ENCODE measurements at places on chromosomes 4 and X.

GRCh38 chrX:42220083-42220482, 296.7 kb upstream of the CASK start:
- peak; percentile 39 for DNase-seq

GRCh38 chrX:25049357-25049756, 33.6 kb upstream of the ARX start:
- no peak for DNase-seq

- no peak for DNase-seq
Observed at GRCh38 chr4:53497487-53498244, 93.6 kb downstream of the LNX1 start.

GRCh38 chr4:46442963-46443362, 53.0 kb upstream of the GABRA2 start:
- DNase-seq = no peak

DNA sequence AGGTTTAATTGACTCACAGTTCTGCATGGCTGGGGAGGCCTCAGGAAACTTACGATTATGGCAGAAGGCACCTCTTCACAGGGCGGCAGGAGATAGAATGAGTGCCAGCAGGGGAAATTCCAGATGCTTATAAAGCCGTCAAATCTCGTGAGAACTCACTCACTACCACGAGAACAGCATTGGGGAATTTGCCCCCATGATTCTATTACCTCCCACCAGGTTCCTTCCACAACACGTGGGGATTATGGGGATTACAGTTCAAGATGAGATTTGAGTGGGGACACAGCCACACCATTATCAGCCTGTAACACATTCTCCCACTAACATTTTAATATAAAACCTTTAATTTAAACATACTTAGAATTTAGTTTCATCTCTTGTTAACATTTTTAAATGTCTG, 144.7 kb upstream of the SMIM10 start:
- DNase-seq = no peak

- DNase-seq = no peak
Observed at GRCh38 chr4:132998585-132999230, 150.4 kb upstream of the PCDH10 start.
